Parietal lobe (tissue), 2 donors: ENCODE measurements at places on chromosomes 13 and 19. TPM values are rescaled to one million over a fixed set of nuclear protein-coding genes. Genes with fewer than 3 reads are reported as not detected.

The ZNF177 gene
- total RNA-seq, result 14.7 TPM

The ZNF296 gene
- total RNA-seq, result not detected

The KLK3 gene
- total RNA-seq, result not detected

The CAPS gene
- 6.6 TPM for total RNA-seq

The RFPL4AL1 gene
- not detected for total RNA-seq

The LIPE gene
- 11.0 TPM for total RNA-seq

The TDRD12 gene
- total RNA-seq, result 0.63 TPM

The RXFP2 gene
- not detected for total RNA-seq

The HTR2A gene
- 6.9 TPM for total RNA-seq

The ELAVL3 gene
- total RNA-seq, result 198 TPM

The FCAR gene
- total RNA-seq, result not detected

The FFAR3 gene
- not detected for total RNA-seq

The PSPN gene
- 3.1 TPM for total RNA-seq

The SIGLEC14 gene
- total RNA-seq, result 0.63 TPM

The ZNF790 gene
- 25.0 TPM for total RNA-seq

The ZNF256 gene
- total RNA-seq, result 19.7 TPM

The KLK15 gene
- not detected for total RNA-seq

The RFPL4A gene
- total RNA-seq, result not detected

The CNFN gene
- not detected for total RNA-seq

The NTF4 gene
- not detected for total RNA-seq

The FXYD7 gene
- 26.6 TPM for total RNA-seq

The IGSF23 gene
- total RNA-seq, result not detected

The RASL11A gene
- total RNA-seq, result 0.94 TPM

The KIRREL2 gene
- total RNA-seq, result 0.94 TPM

The MIA gene
- total RNA-seq, result not detected

The ADGRE3 gene
- total RNA-seq, result not detected

The CLC gene
- not detected for total RNA-seq

The STARD13 gene
- 18.8 TPM for total RNA-seq

The PODNL1 gene
- not detected for total RNA-seq

The AMH gene
- 2.2 TPM for total RNA-seq

The ETV2 gene
- 0.94 TPM for total RNA-seq

The MBD3L2B gene
- total RNA-seq, result not detected

The FOXA3 gene
- total RNA-seq, result not detected

The C19orf81 gene
- not detected for total RNA-seq

The GRIN2D gene
- total RNA-seq, result 4.1 TPM

The C19orf73 gene
- total RNA-seq, result not detected

The EBI3 gene
- not detected for total RNA-seq

The ATXN8OS gene
- total RNA-seq, result 2.2 TPM

The ZNF573 gene
- 47.0 TPM for total RNA-seq

The RASA3 gene
- total RNA-seq, result 17.5 TPM

The APOE gene
- total RNA-seq, result 51.3 TPM

The RGS9BP gene
- 1.3 TPM for total RNA-seq

The B3GNT3 gene
- not detected for total RNA-seq

The WDR87 gene
- not detected for total RNA-seq

The BEST2 gene
- total RNA-seq, result not detected

The SYNGR4 gene
- total RNA-seq, result not detected

The MCEMP1 gene
- total RNA-seq, result not detected

The CA11 gene
- 7.8 TPM for total RNA-seq

The LILRA2 gene
- total RNA-seq, result 0.31 TPM

The KRTDAP gene
- not detected for total RNA-seq

The NOSIP gene
- total RNA-seq, result 32.9 TPM

The C19orf38 gene
- 0.63 TPM for total RNA-seq

The ARRDC5 gene
- total RNA-seq, result not detected

The MLNR gene
- not detected for total RNA-seq

The CGB8 gene
- not detected for total RNA-seq

The TPGS1 gene
- total RNA-seq, result 18.8 TPM
